Fibroblast of lung (primary cell): ENCODE measurements at places on chromosomes 16 and 17. TPM values are rescaled to one million over a fixed set of nuclear protein-coding genes. Genes with fewer than 3 reads are reported as not detected.

DNA sequence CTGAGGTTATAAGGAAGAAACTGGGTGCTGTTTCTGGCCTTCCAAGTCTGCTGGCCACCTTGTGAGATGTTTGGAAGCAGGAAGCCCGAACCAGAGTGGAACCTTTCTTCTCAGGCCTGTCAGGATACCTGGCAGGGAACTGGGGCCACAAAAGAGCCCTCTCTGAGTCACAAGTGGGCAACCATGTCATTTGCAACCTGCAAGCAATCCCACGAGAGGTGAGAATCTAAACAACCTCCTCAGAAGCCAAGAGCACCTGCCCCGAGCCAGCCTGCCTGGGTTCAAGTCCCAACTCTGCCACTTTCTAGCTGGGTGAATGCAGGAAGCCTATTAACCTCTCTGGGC lies 3.3 kb downstream of the COTL1 start:
- H3K4me1 ChIP-seq = peaks cover 25% of the 10 kb centered on the region
- H3K27me3 ChIP-seq = no peaks in the 10 kb centered on the region
- H3K36me3 ChIP-seq = peaks cover 14% of the 10 kb centered on the region
- no peak overlapping the region for H3K27ac ChIP-seq

GRCh38 chr16:31213877-31214707 lies at the start of gene TRIM72:
Gene TRIM72, plus strand, starts transcription at chr16:31214119. Its CDS starts 620 bp downstream, at chr16:31214739.
- no peak for DNase-seq
- H3K36me3 ChIP-seq = no peaks in the 10 kb centered on the region
- H3K4me3 ChIP-seq = peak within 1 kb of the TSS; percentile 51
- H3K27ac ChIP-seq = no peak within 1 kb of the TSS

TBC1D26 gene
- 0.17 TPM in 1 of 2 replicates, not detected in the other for total RNA-seq

- no peaks in the 10 kb centered on the region for H3K36me3 ChIP-seq
- DNase-seq = peak; percentile 28
- H3K4me1 ChIP-seq = peaks cover 7% of the 10 kb centered on the region
- H3K27ac ChIP-seq = no peak overlapping the region
- H3K27me3 ChIP-seq = no peaks in the 10 kb centered on the region
- no peak overlapping the region for H3K4me3 ChIP-seq
Measured at GRCh38 chr17:68351395-68351794, 60.1 kb downstream of the ARSG start.

- H3K27ac ChIP-seq = no peak overlapping the region
- H3K27me3 ChIP-seq = no peaks in the 10 kb centered on the region
- no peaks in the 10 kb centered on the region for H3K4me1 ChIP-seq
- DNase-seq = no peak
Measured at GRCh38 chr17:60224064-60224463, 74.3 kb downstream of the CA4 start.

- DNase-seq = no peak
- H3K27me3 ChIP-seq = no peaks in the 10 kb centered on the region
- H3K27ac ChIP-seq = no peak overlapping the region
- peaks cover 21% of the 10 kb centered on the region for H3K4me1 ChIP-seq
Measured at GRCh38 chr17:19261426-19261825, 24.3 kb downstream of the EPN2 start.

- no peaks in the 10 kb centered on the region for H3K27me3 ChIP-seq
- no peaks in the 10 kb centered on the region for H3K4me1 ChIP-seq
- DNase-seq = no peak
Measured at GRCh38 chr16:79008869-79009179, 591.7 kb downstream of the MAF start.
